HS-27A (cell line): ENCODE measurements at places on chromosomes 5 and 9.

- DNase-seq, result no peak
These were observed 19.5 kb upstream of the SNAPC3 start for GRCh38 chr9:15403155-15403554.

- no peak for DNase-seq
These were observed 795.7 kb upstream of the ACO1 start for GRCh38 chr9:31588756-31589155.

DNA sequence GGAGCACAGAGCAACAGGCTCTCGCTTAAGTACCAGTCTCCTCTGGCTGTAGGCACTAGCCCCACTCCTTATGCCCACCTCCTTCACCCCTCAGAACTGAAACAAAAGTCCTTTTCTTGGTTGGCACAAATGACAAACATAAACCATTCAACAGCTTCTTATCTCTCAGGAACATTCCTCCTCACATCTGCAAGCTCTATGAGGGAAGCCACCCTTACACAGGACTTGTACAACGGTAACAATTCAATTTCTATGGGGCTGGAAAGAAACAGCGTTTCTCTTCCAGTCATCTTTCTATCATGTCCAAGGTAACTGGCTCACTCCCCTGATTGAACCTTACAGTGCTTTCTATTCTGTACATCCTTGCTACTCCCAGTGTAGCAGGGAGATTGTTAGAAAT is 74.1 kb downstream of the CSF2 start:
- no peak for DNase-seq

DNA sequence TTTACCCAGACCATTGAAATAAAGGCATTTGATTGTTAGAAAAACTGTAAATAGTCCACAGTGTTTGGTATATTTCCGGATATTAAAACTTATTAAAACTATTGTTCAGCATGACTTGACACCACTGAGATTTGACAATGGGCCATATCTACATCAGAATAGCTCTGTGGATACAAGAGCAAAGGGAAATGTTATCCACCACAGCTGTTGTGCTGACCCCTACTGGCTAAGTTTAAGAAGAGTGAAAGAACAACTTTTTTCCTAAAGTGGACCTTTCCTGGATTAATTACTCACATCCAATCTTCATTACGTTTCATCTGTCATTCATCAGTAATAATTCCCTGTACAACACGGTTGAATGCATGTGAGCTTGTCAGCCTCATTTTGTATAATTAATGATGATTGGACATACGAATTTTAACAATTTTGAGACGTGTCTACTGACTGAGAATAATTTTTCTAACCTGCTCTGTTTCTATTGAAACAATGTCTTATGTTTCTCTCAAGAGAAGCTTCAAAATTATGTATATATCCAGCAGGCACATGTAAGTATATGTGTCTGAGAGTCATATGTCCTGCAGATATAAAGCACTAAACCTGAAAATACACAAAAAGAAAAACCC is 1952.6 kb downstream of the MAT2B start:
- no peak for DNase-seq

- DNase-seq, result no peak
These were observed 536 bp downstream of the FEM1C start for GRCh38 chr5:115544043-115544435.

DNA sequence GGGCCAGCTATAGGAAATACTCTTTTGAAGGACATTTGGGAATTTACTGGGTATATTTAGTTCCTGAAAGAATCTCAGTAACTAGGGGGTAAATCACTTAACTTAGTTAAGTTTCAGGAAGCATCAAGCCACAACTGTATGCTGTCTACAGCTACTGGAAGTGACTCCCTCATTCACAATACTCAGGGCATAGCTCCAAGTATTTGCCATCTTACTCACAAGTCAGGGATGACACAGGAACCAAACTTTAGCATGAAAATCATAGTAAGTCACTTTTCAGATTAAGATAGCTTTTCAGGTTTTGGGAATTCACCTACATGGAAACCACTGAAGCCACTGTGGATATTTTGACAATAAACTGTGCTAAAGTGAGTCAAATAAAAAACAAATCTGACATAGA is 242.4 kb upstream of the ATP10B start:
- DNase-seq, result no peak

- DNase-seq, result no peak
These were observed 38.8 kb upstream of the TENT4A start for GRCh38 chr5:6674421-6674820.

DNA sequence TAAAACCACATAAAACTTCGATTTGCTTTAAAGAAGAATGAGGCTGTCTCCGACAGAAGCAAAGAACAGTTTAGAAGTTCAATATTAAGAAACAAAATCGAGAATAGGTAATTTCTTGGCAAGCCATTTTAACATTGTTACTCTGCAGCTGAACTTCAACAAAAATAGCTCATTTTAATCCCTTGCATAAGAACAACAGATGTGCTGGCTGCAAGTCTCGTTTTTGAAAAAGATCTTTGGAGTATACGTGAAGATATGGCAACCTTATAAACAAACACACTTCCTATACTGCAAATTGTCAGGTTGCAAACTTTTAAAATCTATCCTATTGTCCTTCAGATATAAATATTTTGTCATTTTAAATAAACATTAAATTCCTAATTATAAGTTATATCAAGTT is 71.5 kb downstream of the FBN2 start:
- no peak for DNase-seq

DNA sequence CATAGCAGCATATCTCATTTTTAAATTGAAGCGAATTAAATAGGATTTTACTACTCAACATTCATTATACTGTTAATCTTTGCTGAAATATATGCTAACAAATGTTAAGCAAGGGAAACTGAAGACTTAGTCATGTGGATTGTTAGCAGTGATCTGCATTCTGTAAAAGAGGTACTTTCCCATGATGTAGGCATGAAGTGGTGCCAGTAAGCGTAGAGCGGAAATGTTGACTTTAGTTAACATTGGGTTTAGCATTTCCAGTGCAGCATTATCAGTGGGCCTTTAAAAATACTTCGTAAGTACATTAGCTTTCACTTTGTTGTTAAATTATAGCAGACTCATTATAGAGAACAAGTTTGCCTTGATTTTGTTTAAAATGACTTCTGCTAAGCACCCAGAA is 130.3 kb downstream of the CDC42SE2 start:
- no peak for DNase-seq

- no peak for DNase-seq
These were observed 231.6 kb upstream of the NFIL3 start for GRCh38 chr9:91655215-91655614.

DNA sequence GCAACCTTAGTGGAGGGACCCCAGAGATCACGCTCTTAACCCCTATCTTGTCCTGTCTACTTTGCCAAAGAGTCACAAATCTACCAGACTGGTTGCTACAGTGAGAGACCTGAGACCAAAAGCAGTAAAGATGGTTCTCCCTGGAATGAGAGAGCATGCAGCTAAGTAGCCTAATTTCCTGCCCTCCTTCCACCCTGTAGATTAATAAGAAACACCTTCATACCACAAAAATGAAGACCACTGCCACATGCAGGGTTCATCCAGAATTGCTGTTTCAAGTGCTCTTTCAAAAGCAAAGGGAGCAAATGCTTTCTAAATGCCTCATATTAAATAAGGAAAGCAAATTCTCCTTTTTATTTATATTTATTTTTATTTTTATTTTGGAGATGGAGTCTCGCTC is 119.1 kb downstream of the UGCG start:
- DNase-seq, result no peak

- DNase-seq, result no peak
These were observed 68.4 kb downstream of the ANKRD33B start for GRCh38 chr5:10632110-10632761.

GRCh38 chr5:95646569-95647431 is at the start of gene RFESD:
Gene RFESD (plus strand): TSS chr5:95646777. CDS start chr5:95652272, 5,495 bp downstream.
- DNase-seq, result peak; percentile 64

DNA sequence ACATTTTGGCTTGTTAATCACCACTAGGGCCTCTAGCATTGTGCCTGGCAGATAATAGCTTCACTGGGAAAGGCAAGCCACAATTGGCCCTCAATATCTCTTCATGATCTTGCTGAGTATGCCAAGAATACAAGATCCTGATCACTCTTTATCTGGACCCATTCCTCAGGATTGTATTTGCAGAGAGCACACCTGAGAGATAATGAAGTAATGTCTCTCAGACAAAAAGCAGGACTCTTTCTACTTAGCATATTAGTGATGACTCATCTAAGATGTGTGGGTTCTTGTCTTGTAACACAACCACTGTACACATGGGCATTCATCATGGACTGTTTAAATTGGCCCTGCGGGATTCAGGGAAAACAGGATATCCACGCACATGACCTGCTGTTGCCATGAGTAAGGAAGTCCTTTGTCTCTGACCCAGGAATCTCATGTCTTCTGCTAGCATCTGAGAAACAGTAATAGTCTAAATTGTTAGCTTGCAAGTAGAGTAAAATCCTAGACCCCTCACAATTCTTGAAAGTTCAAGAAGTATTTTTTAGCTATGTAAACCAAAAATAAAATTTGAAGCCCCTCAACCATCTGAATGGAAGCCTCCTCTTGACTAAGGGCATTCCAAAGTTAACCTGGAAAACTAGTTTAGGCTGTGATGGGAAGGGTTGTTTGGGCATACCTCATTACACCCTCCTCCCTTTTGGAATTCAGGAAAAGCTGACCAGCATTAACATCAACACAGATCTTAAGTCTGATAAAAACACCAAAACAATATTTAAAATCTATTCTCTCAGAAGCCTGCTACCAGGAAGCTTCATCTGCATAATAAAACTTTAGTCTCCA is 28.0 kb upstream of the NFIL3 start:
- DNase-seq, result no peak

GRCh38 chr5:65823845-65824445 is 101.9 kb downstream of the NLN start:
- DNase-seq, result no peak

DNA sequence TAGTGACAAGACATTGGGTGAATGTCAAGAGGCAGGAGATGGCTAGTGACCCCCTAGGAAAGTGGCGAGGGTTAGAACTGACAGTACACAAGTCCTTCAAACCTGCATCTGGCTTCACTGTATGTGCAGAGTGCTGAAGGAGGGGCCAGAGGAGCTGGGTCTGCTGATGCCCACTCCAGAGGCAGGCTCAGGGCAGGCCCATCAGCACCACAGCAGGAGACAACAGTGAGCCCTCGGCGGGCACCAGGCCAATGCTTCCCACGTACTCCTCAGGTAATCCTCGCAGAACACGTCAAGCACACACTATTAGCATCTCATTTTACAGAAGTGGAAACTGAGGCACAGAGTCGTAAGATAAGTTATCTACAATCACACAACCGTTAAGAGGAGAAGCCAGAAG is 76.1 kb upstream of the SH3PXD2B start:
- no peak for DNase-seq
